Left ventricle myocardium inferior (tissue), 1 donor: ENCODE measurements at places on chromosomes 1 and 21.
A peak's percentile ranks its signal among the peaks of the same experiment; 100 is the strongest.

DNA sequence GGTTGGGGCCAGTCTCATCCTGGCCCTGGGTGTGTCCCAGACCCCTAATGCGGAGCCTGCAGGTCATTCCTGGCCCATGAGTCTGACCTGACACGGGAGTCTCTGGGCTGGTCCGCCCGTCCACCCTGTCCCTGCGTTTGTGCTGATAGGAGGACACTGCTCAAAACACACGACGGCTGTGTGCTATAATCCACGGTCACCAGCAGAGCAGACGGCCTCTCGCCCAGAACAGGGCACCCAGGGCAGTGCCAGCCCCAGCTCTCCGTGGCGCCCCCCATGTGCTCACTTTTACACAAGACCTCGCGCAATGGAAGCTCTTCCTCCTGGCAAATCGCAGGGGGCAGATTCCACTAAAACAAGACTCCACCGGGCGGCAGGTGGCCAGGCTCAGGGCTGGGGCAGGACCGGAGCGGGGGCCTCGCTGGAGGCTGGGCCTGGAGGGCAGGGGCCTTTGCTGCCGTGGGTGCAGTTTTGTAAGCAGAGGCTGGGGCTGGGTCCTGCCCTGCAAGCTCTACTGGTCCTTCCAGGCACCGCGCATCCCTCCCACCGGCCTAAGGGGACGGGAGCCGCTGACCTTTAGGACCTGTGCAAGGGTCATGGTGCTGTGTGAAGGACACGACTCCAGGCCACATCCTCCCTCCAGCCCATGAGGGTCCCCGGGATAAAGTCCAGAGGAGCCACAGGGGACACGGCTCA, 10.6 kb upstream of the SLC19A1 start:
- peak; percentile 11 for DNase-seq

GRCh38 chr1:22830041-22830566, 119.5 kb downstream of the EPHB2 start:
- DNase-seq: no peak

DNA sequence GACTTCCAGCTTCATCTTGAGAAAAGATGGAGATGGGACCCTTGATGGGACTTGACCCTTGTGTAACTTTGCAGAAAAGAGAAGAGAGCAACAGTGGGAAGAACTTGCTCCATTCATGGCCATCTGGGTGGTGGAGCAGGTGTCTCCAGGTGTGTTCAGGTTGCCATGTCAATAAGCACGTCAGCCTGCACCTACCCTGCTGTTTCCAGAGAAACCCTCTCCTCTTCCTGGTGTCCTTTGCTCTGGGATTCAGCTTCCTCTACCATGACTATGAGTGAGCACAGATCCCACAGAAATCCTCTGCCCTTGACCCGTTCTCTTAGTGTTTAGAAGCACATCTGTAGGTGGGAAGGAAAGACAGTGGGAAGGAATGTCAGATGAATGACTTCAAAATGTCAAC, 21.8 kb upstream of the OTUD3 start:
- no peak for DNase-seq

DNA sequence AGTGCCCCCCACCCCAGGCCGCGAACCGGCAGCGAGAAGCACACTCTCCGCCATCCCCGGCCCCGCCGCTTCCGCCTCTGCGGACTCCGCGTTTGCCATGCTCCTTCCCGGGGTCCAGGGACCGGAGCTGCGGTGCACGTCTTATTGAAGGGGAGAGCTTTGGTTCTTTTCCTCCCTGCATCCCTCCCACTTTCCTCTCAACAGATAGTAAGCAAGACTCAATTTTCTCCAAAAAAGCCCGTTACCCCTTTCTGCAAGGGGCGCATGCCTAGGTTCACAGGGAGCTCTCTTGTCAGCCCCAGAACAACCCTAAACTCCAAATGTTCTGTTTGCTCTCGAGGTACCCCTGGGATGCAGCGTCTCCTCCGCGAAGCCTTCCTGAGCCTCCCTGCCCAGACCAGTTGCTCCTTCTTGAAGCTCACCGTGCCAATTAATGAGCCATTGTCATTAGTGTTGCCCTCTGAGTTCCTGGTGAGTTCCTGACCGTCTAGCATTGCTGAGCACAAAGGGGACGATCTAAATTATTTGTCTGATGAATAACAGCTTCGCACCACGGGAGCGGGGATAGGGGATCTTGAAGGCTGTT, 8.1 kb downstream of the FOXD3 start:
- DNase-seq: no peak

DNA sequence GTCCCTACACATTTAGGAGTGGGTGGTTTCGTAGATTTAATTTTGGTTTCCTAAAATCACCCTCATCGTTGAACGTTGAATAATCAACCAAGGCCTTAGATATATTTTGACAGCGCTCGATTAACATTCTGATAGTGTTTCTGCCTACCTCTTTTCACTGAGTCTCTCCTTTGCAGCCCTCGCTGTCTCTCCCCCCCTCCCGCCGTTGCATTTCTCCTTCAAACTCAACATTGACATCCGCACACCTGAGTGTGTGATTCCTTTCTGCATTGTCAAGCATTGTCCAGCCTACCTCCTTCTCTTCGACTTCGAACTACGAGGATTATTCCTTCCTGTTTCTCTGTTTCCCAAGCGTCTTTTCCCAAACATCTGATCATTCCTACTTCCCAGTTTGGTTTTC, 1.8 kb upstream of the ADAMTS1 start:
- DNase-seq: no peak
